ENCODE measurements at places on chromosomes 12 and 14.

- DNase-seq, result no peak
These were observed 1.1 kb upstream of the KRT3 start for GRCh38 chr12:52796839-52797528.

GRCh38 chr12:120583478-120584030 lies 2.4 kb upstream of the POP5 start:
- DNase-seq, result peak; percentile 30

GRCh38 chr14:44494137-44494536 lies 12.9 kb downstream of the FSCB start:
- DNase-seq, result no peak

GRCh38 chr12:5455045-5455444 lies 23.1 kb downstream of the NTF3 start:
- no peak for DNase-seq

DNA sequence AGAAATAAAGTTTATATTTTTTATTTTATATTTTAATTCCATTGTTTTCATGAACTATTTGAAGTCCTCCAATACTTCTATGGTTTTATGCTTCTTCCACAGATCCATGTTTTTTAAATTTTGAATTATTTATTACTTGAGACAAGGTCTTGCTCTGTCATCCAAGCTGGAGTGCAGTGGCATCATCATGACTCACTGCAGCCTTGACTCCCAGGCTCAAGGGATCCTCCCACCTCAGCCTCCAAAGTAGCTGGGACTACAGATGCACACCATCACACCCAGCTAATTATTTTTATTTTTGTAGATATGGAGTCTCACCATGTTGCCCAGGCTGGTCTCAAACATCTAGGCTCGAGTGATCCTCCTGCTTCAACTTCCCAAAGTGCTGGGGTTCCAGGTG lies 28.8 kb upstream of the DLGAP5 start:
- DNase-seq, result no peak

Measured in SK-N-MC (cell line).